Spleen (tissue), 13 donors: ENCODE measurements at places on chromosomes 6 and 20.

- DNase-seq: no peak
Observed at GRCh38 chr6:105431226-105431625, 28.3 kb upstream of the PREP start.

DNA sequence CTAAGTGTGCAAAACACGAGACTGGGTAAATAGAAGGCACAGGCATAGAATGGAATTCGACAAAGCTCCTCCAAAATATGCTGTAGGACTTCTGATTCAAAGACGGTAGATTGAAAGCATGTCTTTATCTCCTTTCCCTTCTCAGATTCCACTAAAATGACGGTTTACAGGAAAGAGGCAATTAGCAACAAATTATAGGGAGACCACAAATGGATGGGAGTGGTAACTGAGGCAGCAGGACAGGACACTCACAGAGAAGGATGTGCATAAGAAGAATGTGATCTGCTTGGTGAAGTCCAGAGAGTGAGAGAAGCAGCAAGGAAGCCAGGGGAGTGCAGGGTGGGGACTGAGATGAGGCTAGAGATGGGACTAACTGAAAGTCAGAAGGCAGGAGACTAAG, 113.4 kb upstream of the MRPS10 start:
- DNase-seq: no peak

DNA sequence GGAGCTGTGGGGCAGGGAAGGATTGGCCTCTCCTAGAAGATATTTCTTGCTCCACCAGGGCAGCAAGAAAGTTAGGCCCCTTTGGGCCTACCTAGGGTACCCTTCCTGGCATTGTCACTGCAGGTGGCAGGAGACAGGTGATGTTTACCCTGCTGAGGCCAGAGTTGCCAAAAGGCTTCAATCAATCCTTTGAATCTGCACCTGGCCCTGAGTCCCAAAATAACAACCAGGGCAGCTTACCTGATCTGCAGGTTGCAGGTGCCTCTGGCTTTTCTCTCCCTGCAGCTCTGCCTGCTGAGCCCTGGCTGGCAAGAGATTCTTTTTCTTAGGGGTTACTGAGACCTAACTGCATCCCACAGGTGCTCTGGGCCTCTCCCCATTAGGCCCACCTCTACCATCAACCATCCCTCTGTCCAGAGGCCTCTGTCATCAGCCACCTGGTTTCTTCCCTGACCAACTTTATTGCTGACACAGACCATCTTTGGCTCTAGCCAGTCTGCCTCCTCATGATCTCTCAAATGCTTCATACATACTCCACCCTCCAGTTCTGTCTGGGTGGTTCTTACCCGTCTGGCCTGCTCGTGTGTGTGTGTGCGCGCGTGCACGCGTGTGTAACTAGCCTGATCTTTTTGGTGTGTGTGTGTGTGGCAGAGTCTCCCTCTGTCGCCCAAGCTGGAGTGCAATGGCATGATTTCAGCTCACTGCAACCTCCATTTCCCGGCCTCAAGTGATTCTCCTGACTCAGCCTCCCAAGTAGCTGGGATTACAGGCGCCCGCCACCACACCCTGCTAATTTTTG, 13.7 kb downstream of the BCL2L1 start:
- peak; percentile 43 for DNase-seq

GRCh38 chr6:119717942-119718341, 368.4 kb upstream of the MAN1A1 start:
- no peak for DNase-seq

DNA sequence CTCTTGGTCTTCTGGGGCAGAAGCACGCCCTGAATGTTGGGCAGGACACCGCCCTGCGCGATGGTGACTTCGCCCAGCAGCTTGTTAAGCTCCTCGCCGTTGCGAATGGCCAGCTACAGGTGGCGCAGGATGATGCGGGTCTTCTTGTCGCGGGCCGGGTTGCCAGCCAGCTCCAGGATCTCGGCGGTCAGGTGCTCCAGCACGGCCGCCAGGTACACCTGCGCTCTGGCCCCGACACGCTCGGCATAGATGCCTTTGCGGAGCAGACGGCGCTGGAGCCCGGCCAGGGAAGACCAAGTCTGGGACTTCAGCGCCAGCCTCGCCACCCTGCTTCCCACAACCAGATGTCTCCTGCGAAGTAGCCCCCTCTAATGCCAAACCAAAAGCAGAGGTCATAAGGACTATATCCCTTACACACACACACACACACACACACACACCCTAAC, 8.0 kb upstream of the SLC17A3 start:
- DNase-seq: peak; percentile 79
